ENCODE measurements at places on chromosomes 1 and 21.

DNA sequence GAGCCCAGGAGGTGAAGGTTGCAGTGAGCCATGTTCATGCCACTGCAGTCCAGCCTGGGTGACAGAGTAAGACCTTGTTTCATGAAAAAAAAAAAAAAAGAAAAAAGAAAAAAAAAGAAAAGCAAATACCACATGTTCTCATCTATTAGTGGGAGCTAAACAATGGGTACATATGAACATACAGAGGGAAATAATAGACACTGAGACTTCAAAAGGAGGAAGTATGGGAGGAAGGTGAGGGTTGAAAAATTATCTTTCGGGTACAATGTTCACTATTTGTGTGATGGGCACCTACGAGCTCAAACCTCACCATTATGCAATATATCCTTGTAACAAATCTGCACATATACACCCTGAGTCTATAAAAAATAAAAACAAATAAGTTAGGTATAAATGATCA lies 6.4 kb downstream of the ITGB3BP start:
- DNase-seq: no peak

GRCh38 chr1:88001460-88001859 lies 672.8 kb downstream of the LMO4 start:
- DNase-seq: no peak

- DNase-seq: peak; percentile 46
Observed at GRCh38 chr1:41851589-41851988, 67.1 kb downstream of the HIVEP3 start.

DNA sequence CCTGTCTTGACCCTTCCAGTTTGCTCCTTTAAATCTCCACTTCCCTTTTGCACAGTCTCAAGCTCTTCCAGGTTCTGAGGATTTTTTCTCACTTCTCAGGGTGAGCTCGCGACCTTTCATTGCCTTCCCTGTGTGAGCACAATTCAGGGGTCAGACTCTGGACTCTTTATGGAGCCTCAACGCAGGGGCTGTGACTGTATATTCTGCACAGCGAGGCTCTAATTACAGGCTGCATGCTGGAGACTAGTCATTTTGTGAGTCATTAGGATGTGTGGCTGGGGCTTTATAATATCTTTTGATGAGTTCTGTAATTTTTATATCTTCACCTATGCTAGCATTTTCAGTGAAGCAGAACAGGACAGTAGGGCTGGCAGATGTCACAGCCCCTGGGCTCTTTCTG lies 270.7 kb downstream of the KAZN start:
- no peak for DNase-seq

GRCh38 chr1:177216587-177217202 lies 45.9 kb downstream of the BRINP2 start:
- no peak for DNase-seq

DNA sequence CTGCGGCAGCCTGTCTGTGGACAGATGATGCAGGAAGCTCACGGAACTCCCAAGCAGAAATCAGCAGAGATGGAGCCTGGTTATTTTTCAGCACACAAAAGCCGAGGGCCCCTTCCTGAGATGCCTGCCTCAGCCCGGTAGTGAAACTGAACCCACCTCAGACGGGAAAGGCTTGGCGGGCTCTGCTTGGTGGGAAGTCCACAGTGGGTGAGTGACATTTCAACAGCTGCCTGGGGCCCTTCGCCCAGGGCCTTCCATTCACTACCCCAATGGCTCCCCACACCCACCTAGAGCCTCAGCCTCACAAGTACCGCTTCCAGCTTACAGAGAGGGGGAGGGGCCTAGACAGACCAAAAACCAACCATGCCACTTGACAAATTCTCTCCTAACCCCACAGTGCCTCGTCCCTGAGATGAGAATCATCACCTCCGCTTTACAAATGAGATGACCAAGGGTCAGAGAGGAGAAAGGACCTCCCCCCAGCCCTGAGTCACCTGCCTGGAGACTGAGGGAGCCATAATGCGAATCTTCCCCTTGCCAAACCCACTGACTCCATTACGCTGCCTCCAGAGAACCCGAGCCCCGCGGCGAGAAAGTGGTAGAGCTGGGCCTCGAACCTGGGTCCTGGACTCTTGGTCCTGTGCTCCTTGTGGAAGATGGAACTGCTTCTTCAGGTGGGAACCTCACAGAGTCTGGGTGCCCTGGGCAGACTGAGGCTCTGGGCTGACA lies 3.4 kb upstream of the ECE1 start:
- no peak for DNase-seq

DNA sequence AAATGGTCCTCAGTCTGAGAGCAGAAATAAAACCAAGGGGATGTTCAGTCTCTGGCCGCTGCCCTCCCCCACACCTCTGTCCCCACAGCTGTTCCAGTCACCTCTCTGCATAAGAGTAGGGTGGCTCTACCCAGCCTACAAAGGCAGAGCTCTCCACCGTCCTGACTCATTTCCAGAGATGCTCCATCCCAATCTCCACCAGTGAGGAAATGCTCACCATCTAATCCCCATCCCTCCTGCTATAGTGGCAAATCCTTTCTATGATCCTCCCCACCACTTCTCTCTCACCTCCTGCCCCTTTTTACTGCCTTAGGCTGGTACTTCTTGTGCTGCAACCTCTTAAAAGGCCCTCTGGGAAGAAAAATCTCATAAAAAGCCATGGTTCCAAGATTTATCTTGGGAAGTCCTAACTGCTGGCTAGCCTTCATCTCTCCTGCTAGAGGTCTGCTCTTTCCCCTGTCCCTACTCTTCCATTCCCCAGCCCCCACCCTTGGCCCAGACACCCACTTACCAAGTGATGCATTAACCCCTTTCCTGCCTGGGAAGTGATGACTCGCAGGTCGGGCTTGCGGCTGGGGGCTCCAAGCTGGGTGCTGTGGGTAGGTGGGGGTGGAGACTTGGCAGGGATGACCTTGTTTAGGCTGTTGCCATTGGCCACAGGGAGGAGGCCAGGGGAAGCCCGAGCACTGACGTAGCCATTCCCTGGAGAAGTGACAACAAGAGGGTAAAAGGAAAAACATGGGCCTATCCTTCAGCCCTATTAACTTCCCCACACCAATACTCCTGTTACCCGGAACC lies 23.9 kb downstream of the MEF2D start:
- DNase-seq: no peak

DNA sequence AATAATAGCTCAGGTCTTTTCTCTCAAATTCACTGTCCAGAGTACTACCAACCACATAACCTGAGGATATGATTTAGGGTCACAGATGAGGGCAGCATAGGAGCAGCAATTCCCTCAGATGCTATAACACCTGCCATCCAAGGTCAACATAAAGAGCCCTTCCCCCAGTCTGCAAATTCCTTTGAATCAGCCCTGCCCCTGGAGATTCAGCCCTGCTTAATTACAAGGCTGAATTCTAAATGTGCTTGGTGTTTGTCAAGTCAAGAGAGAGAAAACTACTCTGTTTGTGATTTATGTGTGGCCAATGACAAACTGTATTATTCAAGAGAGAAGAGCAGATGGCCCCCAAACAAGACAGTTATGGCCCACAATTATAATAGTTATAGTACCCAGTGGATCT lies 195.7 kb upstream of the ADGRL2 start:
- no peak for DNase-seq

DNA sequence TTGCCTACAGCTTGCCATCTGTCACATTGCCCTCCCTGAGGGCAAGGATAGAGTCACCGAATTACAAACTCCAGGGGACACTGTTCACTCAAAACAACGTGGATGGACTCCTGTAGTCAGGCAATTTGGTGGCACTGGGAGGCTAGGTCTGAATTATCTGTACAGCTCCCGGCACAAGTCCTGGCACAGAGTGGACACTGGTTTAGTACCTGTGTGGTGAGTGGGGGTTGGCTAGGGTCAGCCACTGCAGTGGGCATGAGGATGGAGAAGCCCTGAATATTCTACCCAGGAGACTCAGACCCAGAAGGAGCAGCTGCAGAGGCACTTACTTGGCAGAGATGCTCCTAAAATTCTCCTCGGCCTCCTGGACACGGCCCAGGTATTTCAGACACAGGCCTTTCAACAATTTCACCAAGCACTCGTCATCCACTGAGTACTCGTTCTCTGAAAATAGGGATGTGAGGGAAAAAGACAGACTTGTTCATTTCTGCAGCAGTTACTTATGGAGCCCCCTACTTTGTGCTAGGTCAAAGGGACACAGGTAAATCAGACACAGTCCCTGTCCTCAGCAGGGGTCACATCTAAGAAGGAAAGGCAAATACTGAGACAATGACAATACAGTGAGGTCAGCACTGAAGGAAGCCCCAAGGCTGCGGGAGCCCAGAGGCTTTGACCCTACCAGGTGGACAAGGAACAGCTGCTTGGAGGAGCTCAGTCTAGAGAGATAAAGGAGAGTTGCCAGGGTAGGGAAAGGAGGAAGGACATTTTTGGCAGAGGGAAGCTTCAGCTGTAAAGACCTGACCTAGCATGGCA lies 40.5 kb downstream of the TTC39A start:
- DNase-seq: no peak

GRCh38 chr1:203513585-203514031 lies 19.7 kb downstream of the OPTC start:
- no peak for DNase-seq

DNA sequence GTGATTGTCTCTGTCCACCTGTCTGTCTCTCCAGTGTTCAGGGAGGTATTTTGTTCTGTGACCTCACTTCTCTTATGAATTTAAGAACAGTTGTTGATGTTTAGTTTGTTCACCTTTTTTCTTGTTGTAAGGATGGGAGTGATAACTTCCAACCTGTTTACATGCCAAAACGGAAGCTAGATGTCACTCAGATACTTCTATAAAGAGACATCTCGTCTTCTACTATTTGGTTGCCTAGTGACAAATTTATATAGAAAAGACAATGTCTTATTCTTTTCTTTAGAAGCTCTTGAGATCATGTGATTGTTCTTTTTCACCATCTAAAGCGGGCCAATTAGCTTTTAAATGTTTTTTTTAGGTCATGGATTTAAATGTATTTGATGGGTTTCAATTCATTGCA lies 33.8 kb downstream of the PRSS38 start:
- DNase-seq: no peak

GRCh38 chr1:18548643-18549042 lies 67.9 kb downstream of the KLHDC7A start:
- no peak for DNase-seq

GRCh38 chr1:62977366-62977765 lies 193.4 kb downstream of the ATG4C start:
- DNase-seq: no peak

- DNase-seq: no peak
Observed at GRCh38 chr1:245217853-245218608, 63.2 kb downstream of the KIF26B start.

DNA sequence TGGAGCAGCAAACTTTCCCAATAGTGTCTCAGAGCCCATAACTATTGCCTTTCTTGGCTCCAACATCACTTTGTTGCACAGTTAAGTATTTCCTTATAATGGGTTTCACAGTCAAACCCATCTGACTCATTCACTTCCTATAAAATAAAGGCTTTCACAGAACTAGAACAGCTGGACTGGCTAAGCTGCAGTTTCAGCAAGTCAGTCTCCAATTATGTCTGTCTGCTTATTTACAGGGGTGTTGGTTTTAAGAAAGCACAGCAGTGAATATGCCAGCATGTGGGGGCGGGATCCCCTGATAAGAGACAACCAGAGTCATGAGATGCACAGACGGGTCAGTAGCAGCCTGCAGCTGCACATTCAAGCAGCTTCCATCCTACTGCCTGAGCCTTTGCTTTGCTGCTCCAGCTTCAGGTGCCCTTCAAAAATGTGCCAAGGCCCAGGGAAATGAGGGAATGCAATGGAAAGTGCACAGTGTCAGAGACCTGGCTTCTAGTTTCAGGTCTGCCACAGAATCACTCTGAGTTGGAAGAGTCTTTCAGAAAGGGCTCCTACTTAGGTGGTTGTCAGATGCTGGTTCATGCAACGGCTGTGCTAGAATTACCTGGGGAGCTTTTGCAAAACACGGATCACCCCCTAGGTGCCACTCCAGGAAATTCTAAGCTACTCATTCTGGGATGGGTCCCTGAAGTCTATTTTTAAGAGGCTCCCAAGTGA lies 24.8 kb downstream of the RNF19B start:
- DNase-seq: no peak

DNA sequence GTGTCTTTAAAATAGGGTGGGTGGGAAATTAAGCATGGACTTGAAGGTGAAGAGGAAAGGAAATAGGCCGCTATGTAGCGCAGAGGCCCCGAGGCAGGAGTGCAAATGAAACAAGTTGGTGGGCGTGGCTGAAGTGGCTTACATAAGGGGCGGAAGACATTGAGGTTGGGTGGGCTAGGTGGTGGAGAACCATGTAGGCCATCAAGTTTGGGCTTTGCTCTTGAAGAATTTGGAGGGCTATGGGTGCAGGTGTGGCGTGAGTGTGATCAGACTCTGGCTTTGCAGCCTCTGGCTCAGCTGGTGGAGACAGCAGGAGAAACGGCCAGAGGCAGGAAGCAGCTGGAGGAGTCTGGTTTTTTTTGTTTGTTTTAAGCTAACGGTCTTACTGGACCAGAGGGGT lies 6.7 kb downstream of the SLFNL1 start:
- DNase-seq: no peak

- no peak for DNase-seq
Observed at GRCh38 chr1:54399765-54400164, 6.4 kb downstream of the SSBP3 start.

GRCh38 chr1:93681101-93681988 lies at the start of gene BCAR3:
Gene BCAR3, minus strand, starts transcription at chr1:93681837. Its CDS starts 6,907 bp downstream, at chr1:93674930.
- peak; percentile 59 for DNase-seq

DNA sequence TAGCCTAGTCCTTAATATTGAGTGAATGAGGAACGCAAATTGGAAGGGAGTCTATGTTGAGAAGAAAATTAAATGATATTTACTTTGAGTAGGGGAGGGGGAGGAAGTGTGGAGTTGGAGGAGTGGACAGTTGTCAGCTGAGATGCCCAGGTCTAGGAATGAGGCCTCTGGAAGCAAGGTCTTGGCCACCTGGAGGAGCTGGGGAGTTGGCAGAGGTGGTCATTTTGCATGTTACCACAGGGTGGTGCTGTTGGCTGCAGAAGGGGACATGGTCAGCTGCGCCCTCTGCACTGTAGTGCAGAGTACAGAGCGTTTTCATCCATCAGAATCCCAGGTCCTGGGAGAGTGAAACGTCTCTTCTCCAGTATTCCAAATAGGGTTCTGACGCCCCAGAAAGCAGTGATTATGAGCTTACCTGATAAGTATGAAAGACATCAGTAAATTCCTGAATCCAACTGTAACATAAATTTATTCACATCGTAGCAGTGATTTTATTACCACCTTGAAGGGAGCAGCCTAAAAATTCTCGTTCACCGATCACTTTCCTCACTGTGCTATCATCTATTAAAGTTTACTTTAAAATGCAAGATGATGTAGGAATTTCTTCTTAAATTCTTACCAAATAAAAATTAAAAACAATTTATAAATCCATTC lies 13.8 kb downstream of the PARK7 start:
- peak; percentile 79 for DNase-seq

GRCh38 chr1:156904187-156904959 lies 10.9 kb downstream of the PEAR1 start:
- no peak for DNase-seq

GRCh38 chr1:182476625-182477024 lies 26.7 kb downstream of the RGSL1 start:
- DNase-seq: no peak

Measured in DMS153 (cell line).